Right forelimb (tissue), 1 donor: ENCODE measurements at places on chromosomes 7 and 10.

- no peak for DNase-seq
Measured at GRCh38 chr10:42556931-42557330, 81.4 kb downstream of the ZNF33B start.

DNA sequence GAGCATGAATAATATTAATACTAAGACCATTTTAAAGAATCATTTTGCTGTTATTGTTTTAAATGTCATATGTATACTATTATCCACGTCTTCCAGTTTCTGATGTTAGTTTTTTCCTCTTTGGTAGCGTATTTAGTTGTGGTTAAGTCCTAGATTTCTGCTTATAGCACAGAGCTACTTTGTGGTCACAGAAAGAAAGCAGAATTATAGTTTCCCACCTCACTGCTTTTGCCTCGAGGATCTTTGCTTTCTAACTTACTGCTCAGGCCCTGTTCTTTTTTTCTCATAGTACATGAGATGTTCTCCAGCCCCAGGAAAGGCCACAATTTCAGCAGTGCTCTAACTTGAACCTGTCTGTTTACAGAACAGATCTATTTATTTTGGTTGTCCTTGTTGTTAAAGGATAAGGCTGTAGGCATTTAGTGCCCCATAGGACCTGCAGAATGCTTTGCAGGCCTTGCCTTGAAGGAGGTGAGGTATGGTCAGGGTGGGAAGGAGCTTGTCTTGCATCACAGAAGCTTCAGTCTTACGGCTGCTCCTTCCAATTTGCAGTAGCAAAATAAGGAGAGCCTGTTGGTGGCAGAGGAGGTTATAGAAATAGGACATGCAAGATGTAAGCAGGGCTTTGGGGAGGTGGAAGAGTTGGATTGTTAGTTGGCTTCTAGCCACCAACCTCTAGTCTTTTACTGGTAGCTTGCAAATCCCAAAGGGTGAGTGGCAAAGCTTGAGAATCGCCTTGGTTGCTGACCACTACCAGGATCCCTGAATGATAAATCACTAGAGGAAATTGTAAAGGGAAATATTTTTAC is 129.1 kb downstream of the LRRC4 start:
- DNase-seq, result no peak

GRCh38 chr10:103153302-103154197 is 39.5 kb downstream of the NT5C2 start:
- DNase-seq, result no peak

DNA sequence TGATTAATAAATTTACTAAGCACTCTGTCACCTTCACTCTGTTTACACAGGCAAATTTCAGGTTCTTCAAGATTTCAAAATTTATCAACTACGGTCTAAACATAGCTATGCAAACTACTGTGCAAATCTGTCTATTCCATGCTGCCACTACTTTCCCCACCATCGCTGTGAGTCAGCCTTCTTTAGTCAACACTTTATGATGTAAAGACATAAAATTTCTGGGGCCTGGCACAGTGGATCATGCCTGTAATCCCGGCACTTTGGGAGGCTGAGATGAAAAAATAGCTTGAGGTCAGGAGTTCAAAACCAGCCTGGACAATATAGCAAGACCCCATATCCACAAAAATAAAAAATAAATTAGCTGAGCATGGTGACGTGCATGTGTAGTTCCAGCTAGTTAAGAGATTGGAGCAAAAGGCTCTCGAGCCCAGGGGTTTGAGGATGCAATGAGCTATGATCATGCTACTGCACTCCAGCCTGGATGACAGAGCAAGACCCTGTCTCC is 42.6 kb downstream of the CNOT4 start:
- DNase-seq, result no peak

DNA sequence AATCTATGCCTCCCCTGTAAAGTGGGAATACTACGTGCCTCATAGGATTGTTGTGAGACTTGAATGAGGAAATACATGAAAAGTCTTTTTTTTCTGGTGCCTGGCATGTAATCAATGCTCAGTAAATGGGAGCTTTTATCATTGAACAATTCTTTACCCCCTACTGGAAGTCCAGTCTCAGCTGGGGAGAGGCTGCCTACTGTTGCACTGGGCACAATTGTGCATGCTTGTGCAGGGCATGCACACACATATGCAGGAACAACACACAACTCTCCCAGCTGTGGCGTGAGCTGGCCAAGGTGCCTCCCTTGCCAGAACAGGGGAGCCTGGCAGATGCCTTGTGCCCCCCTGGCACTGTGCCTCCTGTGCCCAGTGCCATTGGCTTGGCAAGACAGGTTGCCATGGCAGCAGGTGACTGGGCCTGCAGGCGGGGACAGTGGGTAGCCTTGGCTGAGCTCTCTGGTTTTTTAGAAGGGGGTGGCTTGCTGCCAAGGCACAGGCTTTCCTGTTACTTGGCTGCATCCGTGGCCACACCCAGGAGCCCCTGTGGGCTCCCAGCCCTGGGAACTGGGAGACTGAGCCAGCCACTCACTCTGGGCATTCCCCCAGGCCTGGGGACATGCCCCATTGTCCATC is 16.1 kb upstream of the PALD1 start:
- peak; percentile 73 for DNase-seq

DNA sequence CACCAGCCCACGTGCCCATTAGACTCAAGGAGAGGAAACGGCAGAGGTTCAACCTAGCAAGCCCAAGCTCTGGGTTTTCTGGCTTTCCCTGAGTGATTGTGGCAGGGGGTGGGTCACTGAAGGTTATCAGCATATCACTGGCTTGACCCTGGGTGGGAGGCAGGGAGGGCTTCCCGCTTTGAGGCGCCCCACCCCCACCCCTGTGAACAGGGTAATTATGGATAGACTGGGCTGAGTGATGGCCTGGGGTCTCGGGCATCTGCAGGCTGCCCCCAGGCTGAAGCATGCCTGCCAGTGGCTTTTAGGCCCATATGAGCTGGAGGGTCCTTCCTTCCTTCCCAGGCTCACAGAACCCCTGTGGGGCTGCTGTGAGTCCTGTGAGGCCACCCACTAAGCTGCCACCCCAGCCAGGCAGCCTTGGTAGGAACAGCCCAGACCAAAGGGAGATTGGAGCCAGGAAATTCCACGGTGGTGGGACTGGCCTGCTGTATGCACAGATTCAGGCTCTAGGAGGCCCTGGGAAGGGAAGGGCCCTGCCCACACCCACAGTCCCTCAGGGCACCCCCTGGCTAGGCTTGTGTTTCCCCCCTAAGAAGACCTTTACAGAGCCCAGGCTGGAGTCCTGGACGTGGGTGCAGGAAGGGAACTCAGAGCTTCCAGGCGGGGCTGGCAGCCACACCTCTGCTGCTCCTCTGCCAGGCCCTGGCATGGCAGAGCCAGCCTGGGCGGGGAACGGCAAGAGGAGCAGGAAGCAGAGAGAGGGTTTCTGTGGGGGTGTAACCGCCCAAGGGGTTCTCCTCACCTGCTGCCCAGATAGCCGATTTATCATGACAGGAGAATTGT is 33.1 kb downstream of the GPRIN2 start:
- DNase-seq, result no peak

DNA sequence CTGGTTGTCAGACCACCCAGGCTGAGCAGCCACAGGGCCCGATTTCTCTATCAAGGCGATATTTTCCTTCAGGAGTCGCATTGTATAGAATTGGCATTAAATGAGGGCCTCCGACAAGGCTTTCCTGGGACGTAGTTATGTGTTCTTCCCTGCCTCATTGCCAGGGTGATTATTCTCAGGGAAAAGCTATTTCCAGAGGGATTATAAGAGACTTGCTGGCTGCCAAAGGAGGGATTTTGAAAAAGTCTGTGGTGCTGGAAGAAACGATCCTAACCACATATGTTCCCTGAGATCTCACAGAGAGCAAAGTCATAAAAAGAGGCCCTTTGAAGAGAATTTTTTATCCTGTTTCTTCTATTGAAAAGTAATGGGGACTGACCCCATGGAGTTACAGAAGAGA is 27.7 kb upstream of the SDHAF3 start:
- DNase-seq, result no peak

- no peak for DNase-seq
Measured at GRCh38 chr7:108419961-108420908, 36.0 kb downstream of the NRCAM start.

GRCh38 chr7:143368387-143368786 is 5.9 kb upstream of the FAM131B start:
- no peak for DNase-seq

DNA sequence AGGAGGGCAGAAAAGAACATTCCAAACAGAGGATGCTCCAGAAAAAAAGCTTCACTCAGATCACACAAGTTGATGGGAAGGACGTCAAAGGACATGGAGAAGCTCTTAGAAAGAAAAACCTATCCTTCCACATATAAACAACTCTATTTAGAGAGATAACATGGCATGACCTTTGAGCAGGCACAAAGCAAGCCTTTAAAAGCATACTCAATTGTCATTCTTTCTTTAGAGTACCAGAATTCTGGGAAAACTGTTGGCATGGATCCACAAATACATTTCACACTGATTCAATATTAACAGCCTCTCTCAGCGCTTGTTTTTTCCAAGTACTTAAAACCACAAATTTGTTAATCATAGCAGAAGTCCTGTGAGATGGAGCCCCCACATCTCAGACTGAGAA is 7.3 kb upstream of the ABLIM1 start:
- no peak for DNase-seq

GRCh38 chr10:72069751-72070526 is 18.4 kb downstream of the SPOCK2 start:
- DNase-seq, result no peak

GRCh38 chr10:119285495-119286267 is 78.3 kb downstream of the GRK5 start:
- DNase-seq, result no peak

GRCh38 chr7:111864291-111864976 is 302.1 kb upstream of the IMMP2L start:
- no peak for DNase-seq

DNA sequence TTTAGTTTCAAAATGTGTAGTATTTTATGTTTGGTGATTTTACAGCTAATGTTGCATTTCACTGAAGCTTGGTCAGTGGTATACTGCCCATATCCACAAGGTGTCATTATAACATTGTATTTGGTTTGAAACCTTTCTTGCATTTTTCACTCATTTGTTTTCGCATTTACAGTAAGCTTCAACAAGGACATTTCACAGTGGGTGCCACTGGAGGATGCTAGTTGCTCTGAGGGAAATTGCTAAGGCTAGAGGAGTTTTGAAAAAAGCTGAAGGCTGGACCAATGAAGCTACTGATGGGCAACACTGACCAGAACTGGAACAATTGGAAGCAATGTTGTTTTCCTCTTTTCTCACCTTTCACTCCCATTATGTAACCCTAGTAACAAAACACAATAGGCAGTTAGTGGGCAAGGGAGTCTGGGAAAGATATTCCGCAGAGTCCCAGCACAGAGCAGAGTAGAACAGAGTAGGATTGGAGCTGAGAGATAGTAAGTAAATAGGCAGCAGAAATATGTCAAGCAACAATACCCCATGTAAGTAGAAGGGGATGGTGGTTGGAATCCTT is 23.6 kb upstream of the SRI start:
- DNase-seq, result peak; percentile 50

DNA sequence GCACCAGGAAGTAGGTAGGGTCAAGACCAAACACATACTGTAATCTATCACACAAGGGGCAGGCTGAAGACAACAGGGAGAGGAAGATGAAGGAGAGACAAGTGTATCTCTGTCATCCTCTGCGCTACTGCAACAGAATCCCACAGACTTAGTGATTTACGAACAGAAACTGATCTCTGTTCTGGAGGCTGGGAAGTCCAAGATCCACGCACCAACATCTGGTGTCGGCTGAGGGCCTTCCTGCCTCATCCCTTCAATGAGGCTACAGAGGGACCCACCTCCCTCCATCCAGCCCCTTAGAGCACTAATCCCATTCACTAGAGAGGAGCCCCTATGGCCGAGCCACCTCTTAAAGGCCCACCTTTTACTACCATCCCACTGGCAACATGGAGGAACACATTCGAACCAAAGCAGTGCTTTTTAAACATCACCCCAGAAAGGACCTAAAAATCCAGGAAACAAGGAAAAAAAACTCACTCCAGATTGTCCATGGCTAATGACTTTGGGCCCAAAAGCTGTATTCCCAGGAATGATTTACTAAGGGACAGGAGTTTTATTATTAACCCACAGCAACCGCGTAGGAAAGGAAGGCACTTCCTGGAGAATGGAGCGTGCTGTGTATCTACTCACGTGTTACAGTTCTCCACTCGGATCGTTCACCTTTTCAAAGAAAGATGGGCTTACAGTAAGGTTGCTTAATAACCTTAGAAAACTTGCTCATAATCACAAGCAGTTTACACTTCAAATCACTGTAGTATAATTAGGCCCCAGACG is 4.2 kb downstream of the BNIP3 start:
- no peak for DNase-seq
